ENCODE measurements at places on chromosomes 11 and 22. TPM values are rescaled to one million over a fixed set of nuclear protein-coding genes. Genes with fewer than 3 reads are reported as not detected.

The FAM111B gene
- 58.9 TPM for total RNA-seq

The MPZL2 gene
- 3.2 TPM for total RNA-seq

The SCYL1 gene
- total RNA-seq: 66.7 TPM

The TSPAN4 gene
- 9.0 TPM for total RNA-seq

The MMP1 gene
- total RNA-seq: not detected

The TMEM191B gene
- total RNA-seq: 0.48 TPM

GRCh38 chr11:17421781-17422180 lies 33.3 kb upstream of the KCNJ11 start:
- no peaks in the 10 kb centered on the region for H3K4me1 ChIP-seq
- no peak overlapping the region for H3K27ac ChIP-seq
- DNase-seq: no peak
- no peaks in the 10 kb centered on the region for H3K36me3 ChIP-seq
- no peak overlapping the region for H3K4me3 ChIP-seq

GRCh38 chr11:69529001-69529400 lies 47.5 kb downstream of the LINC01488 start:
- H3K4me3 ChIP-seq: no peak overlapping the region
- H3K27me3 ChIP-seq: no peaks in the 10 kb centered on the region
- DNase-seq: no peak

- H3K36me3 ChIP-seq: no peaks in the 10 kb centered on the region
- no peak overlapping the region for H3K27ac ChIP-seq
- H3K27me3 ChIP-seq: no peaks in the 10 kb centered on the region
- DNase-seq: no peak
- H3K4me3 ChIP-seq: no peak overlapping the region
Observed at GRCh38 chr22:19019029-19019678, 83.1 kb upstream of the PRODH start.

DNA sequence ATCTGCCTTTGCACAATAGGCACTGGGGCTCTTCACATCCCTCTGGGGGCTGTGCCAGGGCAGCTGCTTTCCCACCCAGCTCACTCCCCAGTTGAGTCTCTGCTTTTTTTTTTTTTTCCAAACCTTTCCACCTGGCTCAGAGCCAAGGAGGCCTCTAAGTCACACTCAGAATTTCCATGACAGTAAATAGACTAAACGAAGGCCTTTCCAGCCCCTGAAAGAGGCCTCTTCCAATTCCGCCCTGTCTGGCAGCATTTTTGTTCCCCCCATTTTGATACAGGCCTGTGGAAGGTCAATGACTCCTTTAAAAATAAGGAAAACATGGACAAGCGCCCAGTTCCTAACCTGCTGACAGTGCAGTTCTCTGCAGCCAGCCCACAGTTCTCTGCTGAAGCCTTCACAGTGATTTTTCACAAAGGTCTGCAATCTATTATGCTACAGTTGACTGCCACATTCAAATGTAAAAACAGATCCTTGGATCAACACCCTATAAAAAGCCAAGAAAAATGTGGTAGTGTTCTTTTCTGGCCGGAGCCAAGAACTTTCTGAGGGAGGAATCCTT lies 107.5 kb upstream of the SESN3 start:
- H3K4me3 ChIP-seq: no peak overlapping the region
- no peaks in the 10 kb centered on the region for H3K36me3 ChIP-seq
- H3K27ac ChIP-seq: no peak overlapping the region
- no peaks in the 10 kb centered on the region for H3K27me3 ChIP-seq
- peaks cover 6% of the 10 kb centered on the region for H3K4me1 ChIP-seq
- DNase-seq: no peak

GRCh38 chr11:104573441-104573990 lies 324.7 kb downstream of the CASP12 start:
- H3K36me3 ChIP-seq: no peaks in the 10 kb centered on the region
- H3K27ac ChIP-seq: no peak overlapping the region
- H3K4me1 ChIP-seq: no peaks in the 10 kb centered on the region

DNA sequence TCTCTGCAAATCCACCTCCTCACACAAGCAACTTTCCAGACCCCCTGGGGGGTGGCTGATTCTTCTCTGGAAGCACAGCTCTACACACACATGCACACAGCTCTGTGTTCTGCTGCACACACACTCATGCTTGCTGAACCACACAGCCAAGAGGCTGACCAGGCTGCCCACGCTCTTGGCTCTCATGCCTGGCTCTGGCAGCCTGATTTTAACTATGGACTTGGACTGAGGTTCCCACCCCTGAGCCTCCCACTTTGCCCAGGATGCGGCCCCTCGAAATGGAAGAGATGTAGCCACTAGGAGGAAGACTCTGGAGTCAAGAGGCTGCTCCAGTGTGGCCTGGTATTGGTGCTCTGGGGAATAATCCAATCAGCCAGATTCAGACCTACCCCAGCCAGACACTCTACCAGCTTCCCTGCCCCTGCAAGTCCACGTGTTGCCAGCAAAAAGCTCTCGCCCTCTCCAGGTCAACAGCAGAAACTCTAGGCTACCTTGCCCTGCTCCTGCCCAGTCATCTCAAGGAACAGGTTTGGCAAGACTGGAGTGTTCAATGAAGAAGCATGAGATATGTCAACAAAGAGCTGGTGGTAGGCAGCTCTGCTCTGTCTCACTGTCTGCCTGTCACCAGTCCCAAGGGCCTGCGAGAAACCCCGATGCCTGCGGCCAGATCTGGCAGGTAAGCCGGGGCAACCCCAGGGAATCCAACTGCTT lies 8.8 kb upstream of the CASTOR1 start:
- peaks cover 12% of the 10 kb centered on the region for H3K4me1 ChIP-seq
- no peak overlapping the region for H3K4me3 ChIP-seq
- no peak overlapping the region for H3K27ac ChIP-seq
- H3K27me3 ChIP-seq: no peaks in the 10 kb centered on the region
- DNase-seq: no peak

DNA sequence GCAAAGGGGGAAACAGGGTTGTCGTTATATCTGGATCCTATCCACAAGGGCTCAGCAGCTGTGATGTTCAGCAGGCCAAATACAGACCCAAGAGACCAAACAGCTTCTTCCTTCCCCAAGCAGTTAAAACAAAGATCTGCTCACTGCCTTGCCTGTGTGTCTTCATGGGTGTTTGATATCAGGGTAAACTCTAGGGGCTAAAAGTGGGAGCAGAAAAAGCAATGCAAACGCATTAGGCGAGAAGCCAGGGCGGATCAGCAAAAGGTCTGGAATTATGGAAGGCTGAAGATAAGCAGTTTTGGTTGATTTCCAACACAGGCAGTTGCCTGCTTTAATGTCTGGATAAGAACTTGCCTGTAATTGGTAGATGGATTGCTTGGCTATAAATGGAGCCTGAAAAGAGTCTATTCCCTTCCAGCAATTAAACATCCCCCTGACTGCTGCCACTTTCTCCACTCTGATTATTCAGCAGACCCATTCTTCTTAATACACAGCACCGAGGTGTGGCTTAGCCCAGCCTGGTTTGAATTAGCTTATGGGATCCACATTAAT lies 126.3 kb downstream of the COMMD9 start:
- no peaks in the 10 kb centered on the region for H3K27me3 ChIP-seq
- H3K4me3 ChIP-seq: no peak overlapping the region

DNA sequence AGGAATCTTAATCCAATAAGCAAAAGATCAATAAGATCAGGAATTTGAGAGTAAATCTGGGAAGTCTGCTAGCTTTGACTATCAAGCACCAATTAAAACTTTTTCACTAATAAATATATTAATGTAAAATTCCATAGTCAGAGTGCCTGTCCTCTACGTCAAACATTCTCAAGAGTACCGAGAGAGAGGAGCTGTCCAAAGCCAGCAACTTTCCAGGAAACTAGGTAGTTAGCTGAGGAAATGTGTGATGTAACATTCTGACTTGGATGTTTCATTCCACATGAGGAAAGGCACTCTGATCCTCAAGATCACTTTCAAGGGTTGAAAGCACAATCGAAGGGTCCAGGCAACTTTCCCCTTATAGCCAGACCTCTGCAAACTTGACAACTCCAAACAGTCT lies 113.2 kb downstream of the STK33 start:
- no peaks in the 10 kb centered on the region for H3K27me3 ChIP-seq
- no peak for DNase-seq
- H3K36me3 ChIP-seq: no peaks in the 10 kb centered on the region

DNA sequence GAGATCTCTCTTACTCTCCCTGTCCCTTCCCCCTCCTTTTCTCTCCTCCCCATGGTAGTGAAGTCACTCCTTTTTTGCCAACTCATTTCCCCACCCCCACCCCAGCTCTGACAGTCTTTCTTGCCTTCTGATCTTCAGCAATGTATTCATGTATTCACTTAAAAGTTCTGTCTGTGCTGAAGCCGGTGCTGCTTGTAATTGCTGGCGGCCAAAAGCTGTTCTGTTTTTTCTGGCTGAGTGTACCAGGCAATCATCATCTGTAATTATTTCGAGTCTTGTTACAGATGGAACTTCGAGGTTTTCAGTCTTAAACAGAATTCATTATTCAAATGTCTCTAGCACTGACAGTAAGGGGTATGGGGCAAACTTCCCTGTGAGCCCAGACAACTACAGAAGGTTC lies 99.5 kb downstream of the SPATA19 start:
- H3K4me1 ChIP-seq: no peaks in the 10 kb centered on the region
- no peak for DNase-seq
- H3K27ac ChIP-seq: no peak overlapping the region
- H3K4me3 ChIP-seq: no peak overlapping the region
- peaks cover 4% of the 10 kb centered on the region for H3K27me3 ChIP-seq

- DNase-seq: no peak
- no peaks in the 10 kb centered on the region for H3K36me3 ChIP-seq
- peaks cover 11% of the 10 kb centered on the region for H3K4me1 ChIP-seq
- H3K4me3 ChIP-seq: no peak overlapping the region
- no peak overlapping the region for H3K27ac ChIP-seq
Observed at GRCh38 chr22:39290724-39291161, 28.7 kb downstream of the RPL3 start.

DNA sequence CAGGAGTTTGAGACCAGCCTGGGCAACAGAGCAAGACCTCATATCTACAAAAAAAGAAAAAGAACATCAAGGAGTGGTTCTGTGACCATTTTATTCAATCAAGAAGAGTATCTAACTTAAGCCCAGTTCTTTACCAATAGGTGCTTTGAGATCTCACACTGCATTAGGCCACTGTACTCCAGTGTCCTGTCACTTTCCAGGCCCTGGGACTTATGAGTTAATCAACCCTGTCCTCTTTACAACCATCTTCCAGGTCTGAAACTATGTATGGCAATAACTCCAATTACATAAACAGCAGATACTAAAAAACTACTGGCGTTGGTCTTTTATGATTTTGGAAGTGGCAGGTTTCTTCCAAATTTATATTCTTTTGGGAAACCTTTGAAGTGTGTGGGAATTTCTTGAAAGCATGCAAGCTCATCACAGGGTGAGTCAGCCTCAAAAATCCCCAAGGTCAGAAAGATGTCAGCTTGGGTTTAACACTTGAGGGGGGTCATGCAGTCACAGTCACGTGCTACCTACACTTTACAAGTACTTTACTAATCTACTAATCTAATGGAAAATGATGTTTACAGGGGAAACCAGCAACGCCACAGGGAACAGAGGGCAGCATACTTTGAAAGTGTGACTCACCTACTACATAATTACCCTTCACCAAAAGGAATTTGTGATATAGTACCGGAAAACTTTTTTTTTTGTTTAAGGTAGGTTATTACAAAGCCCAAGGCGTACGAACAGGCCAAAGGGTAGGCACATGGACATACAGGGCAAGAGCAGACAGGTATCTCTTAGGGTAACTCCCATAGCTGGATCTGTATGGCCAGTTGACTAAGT lies 15.6 kb downstream of the PISD start:
- no peaks in the 10 kb centered on the region for H3K27me3 ChIP-seq
- H3K4me3 ChIP-seq: no peak overlapping the region
- peaks cover 1% of the 10 kb centered on the region for H3K36me3 ChIP-seq
- DNase-seq: no peak

GRCh38 chr11:79406376-79406775 lies 34.5 kb downstream of the TENM4 start:
- DNase-seq: peak; percentile 57
- no peaks in the 10 kb centered on the region for H3K27me3 ChIP-seq
- no peak overlapping the region for H3K4me3 ChIP-seq
- H3K36me3 ChIP-seq: no peaks in the 10 kb centered on the region

- H3K4me3 ChIP-seq: no peak overlapping the region
- H3K36me3 ChIP-seq: peaks cover 18% of the 10 kb centered on the region
- H3K4me1 ChIP-seq: no peaks in the 10 kb centered on the region
- no peak for DNase-seq
Observed at GRCh38 chr22:21681566-21682370, 16.0 kb downstream of the PPIL2 start.
